ENCODE measurements at places on chromosomes 5 and 9.
A peak's percentile ranks its signal among the peaks of the same experiment; 100 is the strongest.

DNA sequence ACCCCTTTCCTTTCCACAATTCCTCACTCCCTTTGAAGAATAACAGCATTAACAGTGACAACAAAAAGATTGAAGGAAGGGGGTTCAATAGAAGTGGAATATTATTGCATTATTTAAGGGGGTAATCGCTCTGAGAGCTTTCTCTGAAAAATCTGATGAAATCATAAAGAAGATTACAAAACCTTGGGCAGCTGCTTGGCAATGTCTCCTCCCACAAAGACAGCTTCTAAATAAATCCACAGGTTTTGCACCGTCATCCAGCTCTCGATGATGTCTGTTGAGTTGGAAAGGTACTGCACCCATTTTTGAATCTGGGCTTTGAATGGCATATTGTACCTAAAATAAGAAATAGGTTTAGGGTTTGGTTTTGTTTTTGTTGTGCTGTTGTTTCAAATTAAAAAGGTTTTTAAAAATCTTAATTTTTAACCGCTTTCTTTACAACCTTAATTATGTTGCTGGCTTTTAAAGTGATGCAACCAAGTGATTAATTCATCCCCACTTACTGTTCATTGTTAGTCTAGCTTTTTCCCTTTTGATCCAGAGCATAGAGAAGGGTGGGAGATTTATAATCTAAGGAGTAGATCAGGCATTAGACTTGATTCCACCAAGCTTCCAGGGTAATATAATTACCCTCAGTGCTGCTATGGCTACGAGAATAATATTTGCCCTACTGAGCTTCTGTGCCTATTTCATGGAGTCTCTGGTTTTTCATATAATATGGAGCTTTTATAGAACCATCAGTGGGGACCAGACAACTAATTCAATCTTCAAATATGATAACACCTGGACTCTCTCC lies 85.0 kb downstream of the DNAH5 start:
- DNase-seq, result no peak

DNA sequence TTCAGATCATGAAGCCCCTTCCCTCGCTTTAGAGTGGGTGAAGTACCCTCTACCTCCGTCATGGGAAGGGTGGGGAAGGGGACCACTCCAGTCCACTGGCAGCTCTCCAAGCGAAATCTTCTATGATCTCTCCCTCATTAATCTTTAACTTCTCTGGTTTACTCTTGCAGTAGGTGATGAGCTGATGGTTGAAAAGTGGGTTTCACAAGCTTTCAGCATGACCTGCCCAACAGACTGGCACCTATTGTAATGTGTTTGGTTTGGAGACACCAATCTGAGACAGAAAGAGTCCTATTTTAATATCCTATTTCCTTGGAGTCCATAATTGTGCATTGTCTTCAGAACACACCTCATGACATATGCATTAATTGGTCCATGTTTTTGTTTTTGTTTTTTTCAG lies 70.8 kb upstream of the TGFBR1 start:
- DNase-seq, result no peak

DNA sequence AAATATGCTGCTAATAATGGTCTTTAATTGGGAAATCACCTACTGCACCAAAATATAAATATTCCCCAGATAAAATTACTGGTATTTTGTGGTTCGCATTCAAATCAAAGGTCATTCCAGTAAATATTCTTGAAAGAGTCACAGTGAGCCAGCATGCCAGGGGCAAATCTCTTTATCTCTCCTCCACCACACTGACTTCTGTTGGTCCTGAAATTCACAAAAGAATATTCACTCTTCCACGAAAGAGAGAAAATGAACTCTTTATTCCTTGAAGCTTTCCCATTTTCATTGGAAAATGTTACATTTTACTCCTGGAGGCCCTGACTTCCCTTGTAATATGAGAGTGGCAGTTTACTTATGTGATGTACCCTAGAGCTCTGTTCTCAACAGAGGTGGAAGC lies 39.7 kb downstream of the ZNF366 start:
- no peak for DNase-seq

DNA sequence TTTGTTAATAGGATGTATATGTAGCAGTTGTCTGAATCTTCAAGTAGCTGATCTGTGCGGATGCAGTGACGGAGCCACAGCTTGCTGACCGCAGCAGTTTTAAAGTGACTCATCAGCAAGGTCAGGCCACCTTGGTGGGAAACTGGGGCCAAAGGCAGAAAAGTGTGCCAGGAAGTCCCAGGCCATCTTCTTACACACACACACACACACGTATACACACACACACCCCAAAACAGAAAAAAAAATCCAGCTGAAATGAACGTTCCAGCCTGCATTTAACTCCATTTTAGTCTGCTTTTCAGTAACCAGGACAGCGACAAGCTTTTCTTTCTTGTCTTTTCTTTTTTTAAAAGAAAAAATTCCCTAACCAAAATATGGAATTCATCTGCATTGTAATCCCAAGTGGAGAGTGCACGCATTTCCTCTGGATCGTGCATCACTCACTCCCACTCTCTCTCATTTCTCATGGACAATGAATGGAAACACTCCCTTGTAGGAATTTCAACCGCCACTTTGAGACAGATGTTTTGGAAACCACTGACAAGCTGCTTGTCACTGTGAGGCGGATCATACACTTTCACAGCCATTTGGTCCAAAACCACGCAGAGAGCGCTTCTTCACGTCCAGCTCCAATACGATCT lies 103.9 kb downstream of the LHFPL2 start:
- DNase-seq, result no peak

DNA sequence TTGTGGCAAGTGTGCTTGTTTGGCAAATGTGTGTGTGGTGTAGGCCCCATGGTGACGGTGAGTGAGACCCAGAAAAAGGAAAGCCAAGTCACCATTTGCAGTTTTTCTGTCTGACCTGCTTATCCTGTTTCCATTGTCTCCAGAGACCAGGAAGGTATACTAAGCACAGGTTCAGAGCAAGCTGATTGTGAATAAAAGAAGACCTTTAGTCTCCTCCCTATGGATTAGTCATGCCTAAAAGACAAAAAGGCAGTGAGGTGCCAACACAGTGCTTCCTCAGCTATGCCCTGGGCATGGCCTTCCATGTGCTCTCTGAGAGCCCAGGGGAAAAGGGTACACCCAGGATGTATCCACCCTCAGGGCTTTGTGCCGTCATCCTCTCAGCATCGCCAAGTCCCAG lies 49.2 kb upstream of the SHOC1 start:
- no peak for DNase-seq

GRCh38 chr5:40681363-40682153 lies 1.8 kb downstream of the PTGER4 start:
- DNase-seq, result peak; percentile 51

GRCh38 chr5:176740702-176741496 lies 69.5 kb upstream of the UNC5A start:
- no peak for DNase-seq

DNA sequence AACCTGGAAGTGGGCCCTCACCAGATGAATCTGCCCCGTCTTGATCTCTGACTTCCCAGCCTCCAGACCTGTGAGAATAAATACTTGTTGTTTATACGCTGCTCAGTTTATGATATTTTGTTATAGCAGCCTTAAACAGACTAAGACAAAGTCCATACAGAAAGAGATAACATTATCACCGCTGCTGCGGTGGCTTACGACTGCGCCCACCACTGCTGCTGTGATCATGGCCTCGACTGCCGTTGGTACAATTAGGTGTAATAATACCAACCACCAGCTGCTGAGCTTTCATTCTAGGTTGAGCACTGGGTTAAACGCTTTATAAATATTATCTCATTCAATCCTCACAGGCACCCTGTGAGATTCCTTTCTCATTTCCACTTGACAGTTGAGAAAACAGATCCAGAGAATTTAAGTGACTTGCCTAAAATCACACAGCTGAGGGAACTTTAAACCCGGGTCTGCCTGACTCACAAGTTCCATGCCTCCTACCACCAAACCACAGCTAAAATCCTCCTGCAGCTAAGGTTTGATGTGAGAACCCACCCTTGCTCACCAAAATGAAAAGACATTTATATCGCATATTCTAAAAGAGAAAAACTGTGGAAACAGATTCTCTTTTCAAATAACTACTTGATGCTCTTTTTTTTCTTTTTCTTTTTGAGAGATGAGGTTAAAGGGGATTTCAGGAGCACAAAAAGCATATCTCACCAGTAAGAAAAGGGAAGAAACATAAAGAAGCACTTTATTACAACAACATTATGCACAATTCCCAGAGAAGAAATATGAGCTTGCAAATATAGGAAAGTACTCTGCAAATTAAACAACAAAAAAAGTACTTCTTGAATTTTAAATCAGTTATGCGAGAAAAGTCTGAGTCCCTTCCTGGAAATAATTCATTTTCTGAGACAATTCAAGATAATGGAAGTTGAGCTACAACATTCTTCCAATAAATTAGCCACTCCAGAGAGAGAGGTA lies 23.9 kb downstream of the GOLM1 start:
- DNase-seq, result no peak

- DNase-seq, result no peak
Measured at GRCh38 chr9:134350416-134350994, 24.2 kb downstream of the RXRA start.

GRCh38 chr5:148186248-148187003 lies 16.4 kb upstream of the SPINK6 start:
- DNase-seq, result peak; percentile 93

DNA sequence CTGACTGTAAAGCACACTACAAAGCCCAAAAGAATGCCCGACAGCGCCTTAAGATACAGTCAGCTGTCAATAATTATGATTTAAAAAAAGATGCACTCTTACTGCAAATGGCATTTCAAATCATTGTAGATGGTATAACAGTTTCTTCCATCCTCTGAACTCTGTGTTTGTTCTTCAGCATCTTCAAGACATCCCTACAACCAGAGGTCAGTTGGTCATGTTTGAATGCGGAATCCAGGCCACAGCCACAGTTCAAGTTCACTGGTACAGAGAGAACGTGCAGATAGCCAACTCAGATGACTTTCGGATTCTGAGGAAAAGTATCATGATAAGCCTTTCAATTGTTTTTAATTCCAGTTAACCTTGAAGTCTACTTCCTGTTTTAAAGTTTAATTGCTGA lies 8.7 kb upstream of the MYOT start:
- no peak for DNase-seq

DNA sequence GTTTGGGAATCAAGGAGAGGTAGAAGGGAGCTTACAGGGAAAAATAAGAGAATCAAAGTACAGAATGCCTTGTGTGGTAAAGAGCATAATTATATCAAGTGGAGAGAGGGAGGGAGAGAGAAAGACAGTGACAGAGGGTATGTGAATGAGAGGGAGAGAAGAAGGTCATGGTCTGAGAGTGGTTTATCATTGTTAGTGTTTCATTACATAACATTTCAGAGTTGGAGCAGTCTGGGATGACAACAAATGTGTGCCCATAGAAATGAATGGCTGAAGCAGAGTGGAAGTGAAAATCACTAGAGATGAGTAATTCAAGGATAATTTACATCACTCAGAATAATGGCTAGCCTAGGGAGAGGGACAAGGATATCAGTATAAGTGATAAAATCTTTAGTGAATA lies 799.2 kb downstream of the TLE1 start:
- DNase-seq, result no peak

DNA sequence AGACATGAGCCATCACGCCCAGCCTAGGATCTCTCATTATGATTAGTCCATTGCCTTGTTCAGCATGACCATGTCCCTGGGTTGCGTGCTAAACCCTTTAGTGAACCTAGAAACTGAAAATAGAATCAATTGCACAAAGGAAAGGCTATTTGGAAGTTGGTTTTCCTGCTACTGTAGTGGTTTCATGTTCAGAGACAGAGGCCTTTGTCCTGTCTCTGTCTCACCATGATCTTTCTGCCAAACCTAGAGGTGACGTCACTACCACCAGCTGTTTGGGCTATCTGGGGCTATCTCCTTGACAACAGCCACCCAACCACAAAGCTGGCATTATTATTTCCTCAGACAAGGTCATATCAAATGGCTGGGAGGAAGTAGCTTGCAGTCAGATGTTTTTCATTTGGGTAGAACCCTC lies 4.0 kb upstream of the CDK5RAP2 start:
- DNase-seq, result peak; percentile 68

DNA sequence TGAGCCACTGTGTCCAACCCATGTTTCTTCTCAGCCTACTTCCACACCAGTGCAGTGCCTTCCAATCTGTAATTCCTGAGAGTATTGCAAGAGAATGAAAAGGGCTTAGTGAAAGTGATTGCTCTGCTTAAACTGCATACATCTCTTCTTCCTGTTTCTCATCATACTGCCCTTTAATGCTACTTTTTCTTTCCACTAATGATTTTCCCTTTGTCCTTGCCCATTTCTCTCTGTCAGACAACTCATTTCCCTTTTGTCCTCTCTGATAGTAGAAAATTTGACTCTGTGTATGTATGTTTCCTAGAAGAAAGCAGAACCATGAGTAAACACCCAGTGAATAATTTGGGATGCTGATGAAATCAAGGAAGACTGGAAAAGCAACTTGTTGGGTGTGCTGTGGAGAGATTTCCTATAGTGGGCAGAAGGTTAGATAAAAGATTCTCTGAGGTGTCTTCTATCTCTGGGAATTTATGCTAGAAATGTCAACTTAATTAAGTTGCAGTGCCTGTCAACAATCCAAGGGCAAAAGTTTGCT lies 102.2 kb upstream of the CHD1 start:
- peak; percentile 6 for DNase-seq

- peak; percentile 65 for DNase-seq
Measured at GRCh38 chr5:134140530-134141201, 26.2 kb downstream of the TCF7 start.

DNA sequence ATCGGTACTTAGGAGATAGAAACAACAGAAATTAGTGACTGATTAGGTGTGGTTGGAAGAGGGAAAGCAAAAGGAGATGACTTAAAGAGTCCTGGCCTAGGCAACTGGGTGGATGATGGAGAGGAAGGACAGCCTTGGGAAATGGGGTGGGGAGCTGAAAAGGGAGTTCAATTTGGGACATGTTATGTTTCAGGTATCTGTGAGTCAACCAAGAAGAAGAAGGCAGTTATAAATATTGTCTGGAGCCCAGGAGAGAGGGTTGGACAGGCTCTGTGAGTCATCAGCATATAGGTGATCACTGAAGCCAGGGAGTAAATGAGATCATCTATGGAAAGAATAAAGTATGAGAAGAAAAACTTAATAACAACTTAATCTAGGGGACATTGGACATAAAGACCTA lies 357.7 kb downstream of the NPR3 start:
- DNase-seq, result no peak

- DNase-seq, result no peak
Measured at GRCh38 chr9:16221822-16222547, 648.5 kb downstream of the BNC2 start.

GRCh38 chr9:15606643-15607472 lies 54.0 kb downstream of the CCDC171 start:
- DNase-seq, result peak; percentile 60

DNA sequence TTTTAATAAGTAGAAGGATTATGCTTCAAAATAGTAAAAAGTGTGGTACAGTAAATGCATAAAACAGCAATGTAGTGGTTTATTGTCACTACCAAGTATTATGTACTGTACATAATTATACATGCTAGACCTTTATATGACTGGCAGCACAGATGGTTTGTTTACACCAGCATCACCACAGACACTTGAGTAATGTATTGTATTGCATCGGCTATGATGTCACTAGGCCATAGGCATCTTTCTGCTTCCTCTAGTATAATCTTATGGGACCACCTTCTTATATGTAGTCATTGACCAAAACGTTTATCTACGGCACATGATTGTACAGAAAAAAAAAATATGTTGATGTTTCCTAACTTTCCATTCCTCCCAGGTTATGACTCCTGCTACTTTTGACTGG lies 31.9 kb upstream of the SSBP2 start:
- DNase-seq, result no peak

Data from AML-193 (cell line).